ENCODE measurements at places on chromosomes 11 and 22.
A peak's percentile ranks its signal among the peaks of the same experiment; 100 is the strongest.

GRCh38 chr11:126533560-126533959 lies 178.1 kb downstream of the ST3GAL4 start:
- DNase-seq: no peak

DNA sequence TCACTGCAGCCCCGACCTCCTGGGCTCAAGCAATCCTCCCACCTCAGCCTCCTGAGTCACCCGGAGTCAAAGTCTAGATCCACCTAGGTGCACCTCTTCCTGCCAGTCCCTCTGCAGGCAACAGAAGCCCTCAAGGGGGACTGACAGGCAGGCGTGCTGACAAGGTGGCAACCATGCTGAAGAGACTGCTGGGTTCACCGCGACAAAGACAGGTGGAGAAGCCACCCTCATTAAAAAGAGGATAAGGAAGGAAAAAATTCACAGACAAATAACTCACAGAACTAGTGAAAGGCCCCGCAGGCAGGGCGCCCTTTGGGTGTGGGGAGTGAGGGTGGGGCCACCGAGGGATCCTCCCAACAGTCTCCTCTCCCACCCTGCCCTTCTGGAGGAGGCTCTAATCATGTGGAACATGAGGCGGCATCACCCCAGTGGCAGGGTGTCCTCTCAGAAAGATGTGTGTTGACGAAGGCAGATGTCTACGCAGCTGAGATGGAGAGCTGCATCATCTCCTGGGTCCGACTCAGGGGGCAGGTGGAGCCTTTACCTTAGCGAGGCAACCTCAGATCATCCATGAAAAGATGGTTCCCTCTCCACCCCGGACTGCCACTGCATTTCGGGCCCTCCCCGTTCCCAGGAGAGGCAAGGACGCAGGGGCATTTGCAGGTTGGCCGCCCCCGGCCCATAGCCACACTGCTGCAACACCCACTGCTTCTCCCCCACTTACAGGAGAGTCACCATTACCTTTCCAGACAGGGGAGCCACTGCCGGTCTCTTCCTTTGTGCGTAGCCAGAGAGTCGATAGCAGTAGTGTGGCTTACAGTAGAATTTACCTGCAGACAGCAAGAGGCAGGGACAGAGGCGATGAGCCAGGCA lies 91.2 kb upstream of the BID start:
- no peak for DNase-seq

DNA sequence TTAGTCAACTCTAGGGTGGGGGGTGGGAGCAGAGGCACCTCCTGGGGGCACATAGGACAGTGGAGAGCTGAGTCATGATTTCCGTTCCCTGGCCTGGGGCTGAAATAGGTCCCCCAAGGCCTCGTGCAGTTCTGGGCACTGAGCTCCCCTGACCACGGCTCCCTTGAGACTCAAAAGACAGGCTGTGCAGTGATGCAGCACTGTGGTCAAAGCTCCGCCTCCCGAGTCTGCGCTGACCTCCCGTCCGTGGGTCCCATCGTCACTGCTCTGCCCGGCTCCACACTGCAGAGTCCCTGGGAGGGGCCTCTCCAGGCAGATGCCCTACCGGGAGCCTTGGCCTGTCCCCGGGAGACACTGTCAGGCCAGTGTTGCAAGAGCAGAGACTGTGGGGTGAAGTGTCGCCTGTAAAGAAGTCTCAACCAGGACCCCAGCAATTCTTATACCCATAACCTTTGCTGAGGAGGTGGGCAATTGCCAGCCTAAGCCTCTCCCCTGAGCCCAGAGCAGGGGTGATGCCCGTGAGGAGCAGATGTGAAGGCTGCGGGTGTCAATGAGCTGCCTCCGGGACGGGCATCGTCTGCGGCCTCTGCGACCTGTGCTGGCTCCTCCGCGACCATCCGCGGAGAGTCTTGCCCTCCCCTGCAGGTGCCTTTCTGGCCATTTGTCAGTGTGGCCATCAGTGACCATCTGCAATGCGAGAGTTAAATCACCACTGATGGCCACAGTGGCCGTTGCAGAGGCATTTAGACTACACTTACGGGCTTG lies 877.3 kb downstream of the BRD1 start:
- no peak for DNase-seq

GRCh38 chr22:24550028-24550901 lies 4.7 kb downstream of the GUCD1 start:
- DNase-seq: no peak

- DNase-seq: peak; percentile 52
Observed at GRCh38 chr11:58513747-58514367, 6.0 kb upstream of the OR5B21 start.

DNA sequence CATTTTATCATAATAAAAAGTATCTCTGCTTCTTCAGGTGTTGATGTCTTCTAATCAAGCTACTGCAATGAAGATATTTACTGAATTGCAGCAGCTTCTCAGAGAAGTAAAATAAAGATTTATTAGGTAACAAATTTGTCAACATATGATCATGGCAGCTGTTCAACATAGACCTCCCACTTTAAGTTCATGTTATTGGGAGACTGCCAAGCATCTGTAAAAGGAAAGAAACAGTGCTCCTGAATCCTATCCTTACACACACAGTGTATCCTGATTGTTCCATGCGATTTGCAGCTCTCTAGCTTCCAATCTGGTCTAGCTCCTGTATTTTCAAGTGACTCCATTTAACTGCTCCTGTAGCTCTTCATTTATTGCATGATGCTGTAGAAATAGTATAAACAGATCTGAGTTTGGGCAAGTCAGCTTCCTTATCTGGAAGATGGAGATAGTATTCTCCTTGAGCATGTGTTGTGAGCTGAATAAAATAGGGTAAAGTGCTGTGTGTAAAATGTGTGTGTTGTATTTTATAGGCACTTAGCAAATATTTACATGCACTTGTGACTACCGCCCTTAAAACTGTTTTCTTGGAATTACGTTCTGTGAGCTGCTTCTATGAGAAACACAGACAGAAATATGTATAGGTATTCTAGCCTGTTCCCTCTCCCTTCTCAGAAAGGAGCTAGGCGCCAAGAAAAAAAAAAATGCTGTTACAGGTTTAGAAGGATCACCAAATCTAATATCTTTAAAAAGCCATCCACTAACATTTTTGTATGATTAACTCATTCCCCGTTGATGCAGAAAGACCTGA lies 290.6 kb downstream of the JRKL start:
- DNase-seq: no peak

GRCh38 chr11:116930177-116930576 lies 92.8 kb upstream of the APOA1 start:
- DNase-seq: no peak

DNA sequence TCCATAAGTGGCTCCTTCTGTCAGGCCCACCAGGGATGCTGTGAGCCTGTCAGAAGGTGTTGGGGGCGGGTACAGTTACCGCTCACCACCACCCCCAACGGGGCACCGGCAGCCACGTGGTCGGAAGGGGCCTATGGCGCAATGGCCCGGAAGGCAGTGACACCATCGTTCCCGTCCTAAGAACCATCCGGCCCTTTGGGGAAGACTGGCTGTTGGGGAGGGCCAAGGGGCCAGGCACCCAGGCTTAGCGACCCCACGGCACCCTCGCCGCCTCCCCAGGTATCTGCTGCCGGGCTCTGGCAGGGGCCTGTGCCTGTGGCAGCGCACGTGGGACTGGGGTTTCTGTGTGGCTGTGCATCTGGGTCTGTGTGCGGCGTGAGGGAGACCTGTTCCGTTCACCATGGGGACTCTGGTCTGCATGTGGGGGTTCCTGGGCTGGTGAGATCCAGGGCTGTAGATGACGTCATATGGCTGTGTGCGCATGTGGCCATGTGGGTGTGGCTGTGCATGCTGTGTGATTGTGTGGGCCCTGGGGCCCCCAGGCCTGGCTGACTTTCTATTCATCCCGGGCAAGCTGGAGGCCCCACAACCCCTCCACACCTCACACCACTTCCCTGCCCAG lies 717 bp downstream of the OSM start:
- DNase-seq: no peak

GRCh38 chr11:70456921-70457532 lies 58.7 kb downstream of the CTTN start:
- no peak for DNase-seq

- no peak for DNase-seq
Observed at GRCh38 chr11:78927511-78927910, 352.8 kb upstream of the NARS2 start.

DNA sequence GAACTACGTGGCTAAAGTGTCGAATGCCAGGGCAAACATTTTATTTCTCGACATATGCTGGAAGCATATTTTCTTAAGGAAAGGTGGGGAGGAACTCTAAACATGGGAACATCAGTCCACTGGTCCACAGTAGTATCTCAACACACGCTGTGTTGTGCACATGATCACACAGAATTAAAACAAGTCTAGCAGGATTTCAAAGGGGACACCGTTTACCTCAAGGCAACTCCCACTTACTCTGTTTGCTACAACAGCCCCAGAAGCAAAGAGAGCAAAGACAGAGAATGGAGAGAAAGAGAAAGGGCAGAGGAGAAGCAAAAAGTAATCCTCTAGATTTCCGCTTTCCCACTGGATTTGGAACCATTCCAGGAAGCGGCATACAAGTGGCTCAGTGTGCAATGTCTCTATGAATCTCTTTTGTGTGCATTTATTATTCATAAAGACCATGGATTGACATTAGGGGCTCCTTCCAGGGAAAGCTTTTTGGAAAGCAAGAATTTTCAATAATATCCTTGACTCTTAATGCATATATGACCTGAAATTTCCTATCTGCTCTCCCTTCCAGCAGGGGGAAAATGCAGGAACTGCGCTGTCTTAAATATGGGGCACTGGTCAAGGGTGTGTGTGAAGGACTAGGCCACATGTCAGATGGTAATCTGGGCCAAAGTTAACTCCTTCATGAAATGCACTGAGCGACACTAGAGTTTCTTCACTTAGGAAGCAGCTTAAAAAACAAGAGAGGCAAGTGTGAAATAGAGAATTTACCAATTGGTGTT lies 34.8 kb upstream of the CCDC34 start:
- no peak for DNase-seq

DNA sequence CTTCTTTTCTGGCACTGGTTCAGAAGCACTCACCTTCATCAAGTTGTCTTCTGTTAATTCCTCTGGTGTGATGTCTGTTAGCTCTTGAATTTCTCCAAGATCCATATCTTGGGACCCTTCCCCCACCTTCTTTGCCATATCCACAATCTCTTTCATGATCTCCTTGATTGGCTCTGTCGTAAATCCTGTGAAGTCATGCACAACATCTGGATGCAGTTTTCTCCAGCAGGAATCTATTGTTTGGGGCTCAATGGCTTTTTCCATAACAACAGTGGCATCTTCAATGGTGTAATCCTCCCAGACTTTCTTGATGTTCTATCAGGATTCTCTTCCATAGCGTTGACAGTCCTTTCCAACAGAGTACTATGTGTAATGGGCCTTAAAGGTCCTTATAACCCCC lies 96.9 kb downstream of the CSTPP1 start:
- DNase-seq: no peak

GRCh38 chr11:68215087-68215445 lies 2.0 kb upstream of the KMT5B start:
- no peak for DNase-seq

DNA sequence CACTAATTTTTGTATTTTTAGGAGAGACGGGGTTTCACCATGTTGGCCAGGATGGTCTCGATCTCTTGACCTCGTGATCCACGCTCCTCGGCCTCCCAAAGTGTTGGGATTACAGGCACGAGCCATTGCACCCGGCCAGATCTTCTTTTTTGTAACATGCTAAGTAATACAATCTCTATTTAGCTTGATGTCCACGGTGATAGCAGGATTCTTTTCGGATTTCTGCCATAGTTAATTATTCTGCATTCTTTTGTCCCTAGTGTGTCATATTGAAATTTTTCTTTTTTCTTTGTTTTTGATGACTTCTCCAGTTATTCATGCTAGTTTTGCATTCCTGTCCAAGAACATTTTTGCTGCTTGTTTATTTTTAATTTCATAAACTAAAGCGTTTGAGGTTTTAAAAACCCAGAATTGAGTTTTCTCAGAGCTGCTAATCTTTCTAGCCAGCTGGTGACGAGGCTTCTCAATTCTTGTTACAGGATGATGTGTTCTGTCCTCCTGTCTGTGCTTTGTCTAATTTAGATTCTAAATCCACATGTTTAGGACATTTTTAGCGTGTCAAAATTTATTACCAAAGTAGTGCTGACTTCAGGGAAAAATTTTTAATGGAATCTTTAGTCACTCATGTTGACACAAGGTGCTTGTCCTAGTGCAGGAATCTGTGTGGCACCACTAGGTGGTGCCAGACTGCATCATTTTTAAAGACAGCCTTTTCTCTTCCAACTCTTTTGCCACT lies 21.8 kb downstream of the NF2 start:
- DNase-seq: no peak

- no peak for DNase-seq
Observed at GRCh38 chr11:72751116-72752087, 806 bp downstream of the ARAP1 start.

DNA sequence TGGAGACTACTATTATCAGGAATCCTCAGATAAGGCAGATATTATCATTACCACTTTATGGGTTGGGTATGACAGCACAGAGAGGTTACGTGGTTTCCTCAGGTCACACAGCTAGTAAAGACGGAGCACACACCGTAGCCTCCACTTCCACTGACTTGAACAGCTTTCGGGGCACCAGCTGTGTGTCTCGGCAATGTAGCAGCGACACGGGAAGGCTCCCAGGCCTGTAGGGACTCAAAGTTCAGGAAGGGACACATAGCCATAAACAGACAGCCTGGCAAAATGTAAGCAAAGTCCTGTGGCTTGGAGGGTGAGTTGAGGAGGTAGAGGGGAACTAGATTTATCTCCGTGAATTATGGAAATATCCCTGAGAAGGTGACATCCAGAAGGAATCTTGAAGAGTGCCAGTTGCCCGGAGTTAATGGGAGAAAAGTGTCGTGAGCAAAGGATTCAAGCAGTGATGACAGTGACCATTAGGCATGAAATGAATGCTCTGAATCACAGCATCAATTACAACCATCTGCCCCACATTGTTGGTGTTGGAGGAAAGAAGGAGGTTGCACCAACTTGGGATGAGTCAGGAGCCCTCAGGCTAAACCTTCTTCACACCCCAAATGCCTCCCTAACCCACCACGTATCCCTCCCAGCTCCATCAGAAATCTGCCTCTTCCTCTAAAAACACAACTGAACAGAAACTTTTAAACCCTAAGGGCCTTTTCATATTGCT lies 106.7 kb upstream of the ASPHD2 start:
- peak; percentile 18 for DNase-seq

DNA sequence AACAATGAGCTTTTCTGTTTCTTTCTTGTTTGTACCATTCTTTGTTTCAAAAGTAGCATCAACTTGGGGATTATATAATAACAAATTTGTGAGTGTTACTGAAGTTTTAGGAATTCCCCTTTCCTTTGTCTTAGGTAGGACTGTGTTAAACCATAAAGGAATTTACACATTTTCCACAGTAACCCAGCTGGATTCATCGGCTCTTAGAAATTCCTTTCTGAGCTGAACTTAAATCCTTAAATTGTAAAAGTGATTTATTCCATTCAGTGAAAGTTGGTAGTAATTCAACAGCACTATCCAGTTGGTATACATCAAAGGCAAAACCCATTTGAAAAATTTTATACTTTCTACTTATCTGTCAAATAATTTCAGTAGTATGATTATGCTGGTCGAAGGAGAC lies 11.8 kb downstream of the EMSY start:
- no peak for DNase-seq
